ENCODE measurements at places on chromosomes 3 and 15.

GRCh38 chr15:55281517-55282228 lies 7.9 kb downstream of the RAB27A start:
- DNase-seq = no peak

DNA sequence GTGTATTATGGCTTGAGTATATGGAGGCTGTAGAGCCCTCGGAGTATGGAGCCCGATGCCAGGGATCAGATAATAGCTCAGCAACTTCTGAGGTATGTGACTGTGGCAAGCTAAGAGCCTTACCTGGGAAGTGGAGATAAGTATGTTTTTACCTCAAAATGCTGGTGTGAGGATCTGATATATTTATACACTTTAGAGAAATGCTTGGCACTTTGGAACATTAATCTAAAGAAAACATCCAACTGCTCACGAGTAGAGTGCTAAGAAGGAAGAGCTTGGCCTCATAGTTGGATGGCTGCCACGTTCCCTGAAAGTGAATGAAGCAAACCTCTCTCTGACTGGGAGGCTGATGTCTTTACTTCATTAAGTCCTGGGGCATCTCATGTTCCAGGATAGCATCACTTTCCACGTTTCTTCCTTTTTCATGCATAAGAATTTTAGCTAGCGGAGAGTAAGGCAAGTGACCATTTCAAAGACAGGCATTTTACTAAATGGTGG lies 58.9 kb upstream of the GOLGA8J start:
- no peak for DNase-seq

DNA sequence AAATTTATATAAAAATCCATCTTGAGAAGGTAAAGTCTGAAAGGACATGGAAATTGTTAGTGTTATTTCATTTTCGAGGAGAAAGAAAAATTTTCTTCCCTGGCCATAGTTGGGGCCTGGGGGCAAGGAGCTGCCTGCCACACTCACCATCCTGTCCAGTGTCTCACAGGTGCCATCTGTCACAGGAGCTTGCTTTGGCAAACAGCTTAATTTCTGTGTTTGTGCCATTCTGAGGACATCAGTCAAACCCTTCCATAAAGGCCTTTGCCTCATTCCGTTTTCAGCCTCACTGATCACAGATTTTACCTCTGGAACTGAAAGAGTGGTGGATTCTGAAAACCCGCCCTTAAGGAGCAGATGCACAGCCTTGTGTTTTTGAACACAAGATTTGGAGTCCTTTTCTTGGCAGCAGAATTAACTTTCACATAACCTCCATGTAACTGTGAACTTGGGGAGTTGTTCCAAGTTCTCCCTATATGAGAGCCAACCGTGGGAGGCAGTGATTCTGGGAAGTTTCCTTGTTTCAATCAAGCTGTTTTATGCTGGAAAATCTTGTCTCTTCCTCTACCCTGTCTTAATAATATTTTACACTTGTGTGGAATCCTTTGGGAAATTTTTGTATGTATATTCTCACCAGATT lies 254.7 kb downstream of the CACNA2D3 start:
- DNase-seq = no peak

- no peak for DNase-seq
These were observed 101.6 kb upstream of the PRR20G start for GRCh38 chr3:127389420-127389819.

- peak; percentile 28 for DNase-seq
These were observed 51.1 kb upstream of the ARRDC4 start for GRCh38 chr15:97909291-97909891.

- no peak for DNase-seq
These were observed 625 bp downstream of the COL6A6 start for GRCh38 chr3:130517602-130518001.

DNA sequence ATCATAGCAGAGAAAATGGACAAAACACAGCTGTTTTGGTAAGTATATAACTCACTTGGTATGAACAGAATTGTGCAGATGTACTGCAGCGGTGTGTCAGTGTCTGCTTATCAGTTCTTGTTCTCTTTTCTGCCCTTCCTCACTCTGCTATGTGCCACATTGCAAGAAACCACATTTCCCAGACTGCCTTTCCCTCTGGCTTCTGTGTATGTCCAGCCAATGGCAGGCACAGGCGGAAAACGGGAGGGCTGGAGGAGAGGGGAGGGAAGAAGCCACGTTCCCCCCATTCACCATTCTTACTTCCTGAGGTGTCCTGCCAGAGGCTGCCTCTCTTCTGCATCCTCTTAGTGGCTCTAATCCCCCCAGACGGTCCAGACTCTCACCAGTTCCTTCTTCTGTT lies 15.4 kb downstream of the HHLA2 start:
- DNase-seq = no peak

GRCh38 chr3:193897731-193898180 lies 238.2 kb upstream of the HES1 start:
- no peak for DNase-seq

GRCh38 chr15:73464602-73465001 lies 21.6 kb downstream of the REC114 start:
- no peak for DNase-seq

DNA sequence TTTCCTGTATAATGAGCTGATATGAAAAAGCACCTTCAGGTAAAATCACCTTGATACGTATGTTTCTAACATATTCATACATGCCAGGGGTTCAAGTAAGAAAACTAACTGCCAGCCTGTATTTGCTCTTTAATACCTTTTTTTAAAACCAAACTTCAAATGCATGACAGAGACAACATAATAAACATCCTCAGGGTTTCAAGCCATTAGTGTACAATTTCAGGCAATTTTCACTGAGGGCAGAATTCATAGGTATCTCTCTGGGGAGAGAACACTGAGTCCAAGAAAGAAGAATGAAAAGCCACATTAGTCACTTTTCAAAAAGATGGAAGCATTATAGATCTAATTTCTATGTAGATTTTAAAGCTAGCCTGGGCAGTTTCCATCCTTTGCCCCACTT lies 26.9 kb downstream of the MINDY4B start:
- DNase-seq = no peak

DNA sequence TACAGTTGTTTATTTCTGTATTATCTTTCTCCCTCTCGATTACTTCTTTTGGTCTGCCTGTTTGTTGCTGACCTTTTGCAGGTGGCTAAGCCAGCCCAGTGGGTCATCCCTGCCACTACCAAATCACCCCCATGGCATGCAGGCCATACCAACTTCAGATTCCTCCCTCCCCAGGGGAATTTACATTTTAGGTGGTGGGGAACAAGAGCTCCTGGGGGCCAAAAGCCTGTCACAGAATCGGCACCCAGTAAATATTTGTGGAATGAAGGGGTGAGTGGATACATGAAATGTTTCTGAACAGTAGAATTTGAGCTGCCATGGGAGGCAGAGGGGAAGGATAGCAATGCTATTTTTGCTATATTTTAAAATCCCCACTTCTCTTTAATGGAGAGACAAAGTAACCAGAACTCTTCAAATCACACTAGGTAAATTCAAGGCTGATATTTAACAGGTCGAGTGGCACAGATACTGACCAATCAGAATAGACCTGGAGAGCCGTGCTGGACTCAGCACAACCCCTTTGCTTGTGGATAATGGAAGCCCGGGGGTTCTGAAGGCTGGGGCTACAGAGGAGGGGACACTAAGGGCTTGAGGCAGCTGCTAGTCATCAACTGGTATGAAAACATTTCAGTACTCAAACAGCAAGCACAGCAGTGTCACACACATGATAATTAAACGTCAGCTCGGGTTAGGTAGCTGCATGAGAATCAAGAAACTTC lies 54.3 kb upstream of the SMAD3 start:
- DNase-seq = no peak

DNA sequence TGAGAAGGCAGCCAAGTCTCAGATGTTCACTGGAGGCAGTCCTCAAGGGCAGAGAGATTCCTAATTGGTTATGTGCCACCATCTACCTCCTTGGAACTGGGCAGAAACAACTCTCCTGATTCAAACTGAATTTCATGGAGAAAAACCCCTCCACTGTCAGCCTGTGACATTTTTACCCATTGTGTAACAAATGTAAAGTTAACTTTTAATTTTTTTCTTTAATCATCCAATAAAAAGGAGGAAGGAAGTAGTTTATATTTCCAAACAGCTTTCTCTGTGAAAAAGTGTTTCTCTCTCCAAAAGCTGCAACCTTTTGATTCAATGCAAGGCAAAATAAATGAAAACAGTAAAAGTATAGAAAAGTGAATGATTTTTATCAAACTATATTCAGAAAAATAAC lies 510 bp upstream of the COLQ start:
- no peak for DNase-seq

DNA sequence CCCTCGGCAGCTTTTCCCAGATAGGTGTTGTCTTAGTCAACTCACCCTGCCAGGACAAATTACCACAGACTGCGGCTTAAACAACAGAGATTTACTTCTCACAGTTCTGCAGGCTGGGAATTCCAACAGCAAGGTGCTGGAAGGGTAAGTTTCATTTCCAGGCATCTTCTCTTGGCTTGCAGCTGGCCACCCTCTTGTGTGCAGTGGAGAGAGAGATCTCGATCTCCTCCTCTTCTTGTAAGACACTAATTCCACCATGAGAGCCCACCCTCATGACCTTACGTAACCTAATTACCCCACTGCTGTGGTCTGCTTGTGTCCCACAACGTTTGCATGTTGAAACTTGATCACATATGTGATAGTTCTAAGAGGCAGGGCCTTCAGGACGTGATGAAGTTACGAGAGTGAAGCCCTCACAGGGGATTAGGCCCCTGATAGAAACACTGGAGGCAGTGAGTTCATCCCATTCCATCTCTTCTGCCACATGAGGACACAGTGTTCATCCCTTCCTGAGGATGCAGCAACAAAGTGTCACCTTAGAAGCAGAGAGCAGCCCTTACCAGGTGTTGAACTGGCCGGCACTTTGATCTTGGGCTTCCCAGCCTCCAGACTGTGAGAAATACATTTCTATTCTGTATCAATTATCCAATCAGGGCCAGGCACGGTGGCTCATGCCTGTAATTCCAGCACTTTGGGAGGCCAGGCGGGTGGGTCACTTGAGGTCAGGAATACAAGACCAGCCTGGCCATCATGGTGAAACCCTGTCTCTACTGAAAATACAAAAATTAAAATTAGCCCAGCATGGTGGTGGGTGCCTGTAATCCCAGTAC lies 247.7 kb downstream of the PLCL2 start:
- no peak for DNase-seq

DNA sequence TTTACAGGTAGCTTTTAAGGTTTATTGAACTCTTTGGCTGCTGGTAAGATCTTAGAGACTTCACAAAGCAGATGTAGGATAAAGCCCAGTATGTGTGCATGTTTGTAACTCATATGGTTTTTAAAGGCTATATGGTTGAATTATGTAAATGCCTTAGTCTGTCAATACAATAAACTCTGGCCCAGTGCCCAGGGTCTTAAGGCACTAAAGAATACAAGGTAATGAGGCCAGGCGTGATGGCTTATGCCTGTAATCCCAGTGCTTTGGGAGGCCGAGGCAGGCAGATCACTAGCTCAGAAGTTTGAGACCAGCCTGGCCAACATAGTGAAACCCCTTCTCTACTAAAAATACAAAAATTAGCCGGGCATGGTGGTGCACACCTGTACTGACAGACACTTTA lies 170.3 kb upstream of the CGNL1 start:
- no peak for DNase-seq

- no peak for DNase-seq
These were observed 75.7 kb downstream of the KLHL25 start for GRCh38 chr15:85718981-85719380.

DNA sequence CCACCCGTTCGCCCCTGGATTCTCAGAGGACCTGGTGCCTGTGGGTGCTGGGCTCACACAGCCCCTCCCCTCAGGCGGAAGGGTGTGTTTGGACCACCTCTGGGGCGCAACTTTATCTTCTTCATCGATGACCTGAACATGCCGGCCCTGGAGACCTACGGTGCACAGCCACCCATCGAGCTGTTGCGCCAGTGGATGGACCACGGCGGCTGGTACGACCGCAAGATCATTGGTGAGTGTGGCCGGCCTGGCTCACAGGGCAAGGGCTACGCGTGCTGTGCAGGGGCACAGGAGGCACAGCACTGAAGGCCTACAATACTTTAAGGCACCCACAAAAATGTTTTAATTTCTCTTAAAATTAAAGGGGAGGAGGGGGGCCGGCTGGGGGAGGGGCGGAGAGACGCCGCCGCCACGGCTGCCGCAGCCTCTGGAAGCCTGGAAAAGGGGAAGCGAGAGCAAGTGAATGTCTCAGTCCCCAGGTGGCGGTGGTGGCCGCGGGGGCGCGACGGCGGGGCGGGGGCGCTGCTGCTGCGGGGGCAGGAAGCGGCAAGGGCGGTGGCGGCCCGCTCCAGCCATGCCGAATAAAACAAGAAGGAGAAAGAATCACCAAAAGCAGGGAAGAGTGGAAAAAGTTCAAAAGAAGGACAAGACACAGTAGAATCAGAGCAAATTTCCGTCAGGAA lies 56.8 kb downstream of the DNAH1 start:
- DNase-seq = no peak

DNA sequence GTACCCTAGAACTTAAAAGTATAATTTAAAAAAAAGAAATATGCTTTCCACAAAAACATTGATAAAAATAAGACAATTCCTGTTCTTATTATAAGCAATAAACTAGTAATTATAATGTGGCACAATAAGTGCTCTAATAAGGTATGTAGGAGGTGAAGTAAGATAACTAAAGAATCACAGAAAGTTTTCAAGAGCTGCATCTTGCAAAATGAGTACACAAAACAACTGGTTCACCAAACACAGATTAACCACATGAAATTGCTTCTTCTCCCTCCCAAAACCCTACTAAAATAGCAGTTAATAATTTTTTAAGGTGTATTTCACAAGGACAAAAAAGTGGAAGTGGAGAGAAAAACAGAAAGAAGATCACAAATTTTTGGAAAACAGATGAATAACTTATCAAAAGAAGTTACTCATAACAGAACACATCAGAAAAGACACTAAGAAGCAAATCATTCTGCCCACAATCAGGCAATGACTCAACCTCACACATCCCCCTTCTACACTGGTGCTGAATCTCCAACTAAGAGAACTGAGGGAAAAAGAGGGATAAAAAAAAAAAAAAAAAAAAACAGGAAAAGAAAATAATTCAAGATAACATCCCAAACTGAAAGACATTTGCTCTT lies 64.2 kb downstream of the TBC1D5 start:
- no peak for DNase-seq

GRCh38 chr3:105862217-105862616 lies 6.6 kb downstream of the CBLB start:
- DNase-seq = no peak

- DNase-seq = no peak
These were observed 200.8 kb upstream of the IL12A start for GRCh38 chr3:159787794-159788205.

GRCh38 chr3:148068466-148068865 lies 629.2 kb upstream of the AGTR1 start:
- no peak for DNase-seq

DNA sequence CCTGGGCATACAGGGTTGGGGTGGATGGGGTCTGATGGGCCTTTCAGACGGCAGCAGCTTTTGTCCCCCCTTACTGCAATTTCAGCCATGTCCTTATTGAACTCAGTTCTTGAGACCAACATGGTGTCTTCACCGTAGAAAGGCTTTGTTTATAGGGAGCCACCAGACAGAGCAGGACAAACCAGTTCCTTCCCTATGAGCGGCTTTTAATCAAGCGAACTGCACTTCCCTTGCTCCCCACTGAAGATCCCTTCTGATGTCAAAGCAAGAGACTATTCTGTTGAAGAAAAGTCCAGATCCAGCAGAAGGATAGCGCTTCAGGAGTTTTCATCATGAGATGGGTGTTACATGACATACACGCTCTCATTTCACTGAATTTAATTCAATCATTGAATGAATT lies 100.4 kb downstream of the CD47 start:
- DNase-seq = no peak

GRCh38 chr3:46845397-46845859 lies 17.8 kb downstream of the MYL3 start:
- DNase-seq = no peak

GRCh38 chr3:111954228-111954990 lies 24.4 kb upstream of the ABHD10 start:
- no peak for DNase-seq

GRCh38 chr15:38002883-38003477 lies 68.5 kb downstream of the TMCO5A start:
- no peak for DNase-seq
